Adrenal gland (tissue), 19 donors: ENCODE measurements at places on chromosomes 7 and 10. TPM values are rescaled to one million over a fixed set of nuclear protein-coding genes. Genes with fewer than 3 reads are reported as not detected.

BICC1 gene
- total RNA-seq: 15.9 TPM

SPAM1 gene
- not detected for total RNA-seq

GIMAP7 gene
- total RNA-seq: 6.6 TPM

SMARCD3 gene
- total RNA-seq: 90.5 TPM

SCIN gene
- 0.12 TPM for total RNA-seq

RAB19 gene
- total RNA-seq: not detected

DNA sequence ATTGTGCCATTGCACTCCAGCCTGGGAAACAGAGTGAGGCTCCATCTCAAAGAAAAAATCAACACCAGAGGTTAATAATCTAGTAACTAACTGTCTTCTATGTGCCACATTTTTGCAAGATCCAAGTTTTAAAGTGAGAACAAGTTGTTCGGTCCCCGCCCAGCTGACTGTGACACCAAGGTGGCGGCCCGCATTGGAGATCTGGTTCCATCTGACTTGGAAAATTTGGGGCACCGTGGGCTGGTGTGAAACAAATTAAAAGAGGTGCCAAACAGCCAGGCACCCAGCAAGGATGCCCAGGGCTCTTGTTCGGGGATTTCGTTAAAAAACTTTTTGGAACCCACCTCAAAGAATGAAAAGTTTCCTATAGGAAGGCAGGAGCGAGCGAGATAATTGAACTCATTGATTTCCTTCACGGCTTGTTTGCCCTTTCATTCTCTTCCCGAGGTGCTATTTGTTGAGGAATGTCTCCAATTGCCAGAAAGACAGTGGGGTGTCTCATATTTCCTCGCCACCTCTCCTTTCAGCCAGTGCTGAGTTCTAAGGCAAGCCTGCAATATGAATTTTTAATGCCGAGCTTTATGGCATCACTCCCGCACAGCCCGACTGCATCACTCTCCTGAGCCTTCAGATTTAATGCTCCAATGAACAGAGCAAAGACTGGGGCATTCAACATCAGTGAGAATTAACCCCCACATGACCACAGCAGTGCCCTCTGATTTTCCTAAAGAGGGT is 156.9 kb upstream of the SH2B2 start:
- no peak overlapping the region for H3K27ac ChIP-seq
- H3K27me3 ChIP-seq: no peaks in the 10 kb centered on the region
- no peaks in the 10 kb centered on the region for H3K36me3 ChIP-seq

GRCh38 chr10:123073187-123073586 is 62.6 kb upstream of the HMX3 start:
- no peaks in the 10 kb centered on the region for H3K4me1 ChIP-seq
- no peak overlapping the region for H3K4me3 ChIP-seq

DNA sequence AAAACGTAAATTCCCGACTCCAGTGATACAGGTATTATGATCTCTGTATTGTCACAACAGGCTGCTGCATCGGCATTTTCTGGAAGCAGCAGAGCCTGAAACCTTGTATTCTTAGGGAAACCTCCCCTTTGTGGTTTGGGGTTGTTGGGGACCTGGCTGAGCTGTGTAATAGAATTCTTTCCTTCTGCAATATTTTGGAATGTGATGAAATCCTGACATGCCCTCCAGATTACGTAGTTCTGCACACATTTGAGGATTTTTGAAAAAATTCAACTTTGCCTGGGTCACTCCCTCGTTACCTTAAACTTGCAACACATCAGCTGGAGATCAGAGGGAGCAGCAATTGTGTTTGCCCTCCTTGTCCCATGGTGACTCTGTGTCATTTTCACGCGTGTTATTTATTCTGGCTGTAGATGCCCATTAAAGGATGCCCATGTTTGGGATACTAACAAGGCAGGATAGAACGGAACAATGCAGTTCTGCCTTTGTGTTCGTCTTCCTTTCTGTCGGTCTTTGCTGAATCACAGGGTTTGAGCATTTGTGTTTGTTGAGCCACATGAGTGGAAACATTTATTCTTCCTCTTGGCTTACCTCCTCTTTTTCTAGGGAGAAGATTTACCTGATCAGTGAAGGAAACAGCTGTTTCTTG is 181.7 kb downstream of the TCF7L2 start:
- no peaks in the 10 kb centered on the region for H3K27me3 ChIP-seq
- no peaks in the 10 kb centered on the region for H3K36me3 ChIP-seq
- no peak for DNase-seq
- peaks cover 17% of the 10 kb centered on the region for H3K4me1 ChIP-seq

- peak overlapping the region; percentile 17 for H3K27ac ChIP-seq
- H3K4me1 ChIP-seq: peaks cover 8% of the 10 kb centered on the region
- no peak for DNase-seq
- no peak overlapping the region for H3K4me3 ChIP-seq
- H3K36me3 ChIP-seq: no peaks in the 10 kb centered on the region
Measured at GRCh38 chr10:5904227-5904626, 14.2 kb downstream of the FBH1 start.
